ENCODE measurements at places on chromosomes 5 and 9.

GRCh38 chr9:126695186-126695585 is 81.5 kb downstream of the LMX1B start:
- DNase-seq, result no peak

DNA sequence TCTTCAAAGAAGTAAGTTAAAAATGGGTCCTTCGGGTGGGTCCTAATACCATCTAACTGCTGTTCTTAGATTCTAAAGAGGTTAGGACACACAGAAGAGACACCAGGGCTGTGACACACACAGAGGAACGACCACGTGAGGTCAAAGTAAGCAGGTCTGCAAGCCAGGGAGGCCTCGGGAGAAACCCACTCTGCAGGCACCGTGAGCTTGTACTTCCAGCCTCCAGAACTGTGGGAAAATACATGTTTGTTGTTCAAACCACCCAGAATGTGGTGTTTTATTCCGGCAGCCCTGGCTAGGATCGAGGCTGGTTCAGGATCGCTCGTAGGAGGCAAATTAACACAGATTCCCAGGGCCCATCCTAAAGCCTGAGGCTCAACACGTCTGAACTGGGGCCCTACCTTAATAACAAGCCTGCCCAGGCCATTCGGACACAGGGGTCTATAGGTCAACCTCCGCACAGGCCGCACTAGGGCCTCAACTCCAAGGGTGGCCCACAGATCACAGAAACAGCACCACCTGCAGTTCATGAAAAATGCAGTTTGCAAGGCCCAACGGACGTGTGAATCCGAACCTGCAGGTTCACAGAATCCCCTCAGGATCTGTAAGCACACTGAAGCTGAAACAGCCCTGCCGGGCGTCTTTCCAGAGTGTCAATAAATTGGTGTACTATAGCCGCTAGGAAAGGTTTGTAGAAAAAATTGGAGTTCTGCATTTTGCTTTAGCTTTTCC is 7.1 kb downstream of the MED10 start:
- no peak for DNase-seq

DNA sequence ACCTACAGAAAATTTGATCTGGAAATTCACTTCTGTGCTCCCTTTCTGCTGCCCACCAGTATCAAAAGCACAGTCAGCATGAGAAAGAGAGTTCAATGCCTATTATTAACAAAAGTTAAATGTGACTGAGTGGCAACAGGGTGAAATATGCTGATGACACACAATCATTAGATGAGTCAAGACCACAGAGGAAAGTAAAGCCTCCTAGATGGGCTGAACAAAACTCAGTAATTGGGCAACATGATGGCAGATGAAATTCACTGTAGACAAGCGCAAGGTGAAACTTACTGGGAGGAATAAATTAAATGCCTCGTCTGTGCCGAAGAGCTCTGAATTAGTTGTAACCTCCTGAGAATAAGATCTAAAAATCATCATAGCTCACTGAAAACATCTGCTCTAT is 752.8 kb downstream of the IRX1 start:
- no peak for DNase-seq

- DNase-seq, result no peak
These were observed 72.5 kb upstream of the NMUR2 start for GRCh38 chr5:152477536-152477935.

DNA sequence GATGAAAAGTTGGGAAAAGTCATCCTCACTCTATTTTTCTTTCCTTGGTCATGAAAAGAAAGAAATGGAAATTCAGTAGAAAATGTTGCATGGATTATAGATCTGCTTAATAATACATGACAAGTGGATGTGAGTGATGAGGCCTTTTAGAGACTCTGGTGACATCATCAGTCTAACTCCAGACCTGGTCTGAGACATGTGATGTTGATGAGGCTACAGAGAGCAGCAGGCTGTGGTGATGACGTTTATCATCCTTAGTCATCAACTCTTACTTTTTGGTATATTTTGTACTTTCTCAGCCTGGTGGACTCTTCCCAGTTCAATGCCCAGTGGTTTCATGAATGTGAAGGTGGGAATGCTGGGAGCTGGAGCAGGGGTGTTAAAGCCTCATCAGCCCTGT is 116.4 kb downstream of the TTLL11 start:
- DNase-seq, result no peak
